ENCODE measurements at places on chromosomes 12 and 14.
A peak's percentile ranks its signal among the peaks of the same experiment; 100 is the strongest.

- DNase-seq, result no peak
Measured at GRCh38 chr12:18955594-18955993, 173.9 kb upstream of the PLEKHA5 start.

GRCh38 chr14:105201925-105202513, 20.9 kb upstream of the NUDT14 start:
- DNase-seq, result peak; percentile 11

DNA sequence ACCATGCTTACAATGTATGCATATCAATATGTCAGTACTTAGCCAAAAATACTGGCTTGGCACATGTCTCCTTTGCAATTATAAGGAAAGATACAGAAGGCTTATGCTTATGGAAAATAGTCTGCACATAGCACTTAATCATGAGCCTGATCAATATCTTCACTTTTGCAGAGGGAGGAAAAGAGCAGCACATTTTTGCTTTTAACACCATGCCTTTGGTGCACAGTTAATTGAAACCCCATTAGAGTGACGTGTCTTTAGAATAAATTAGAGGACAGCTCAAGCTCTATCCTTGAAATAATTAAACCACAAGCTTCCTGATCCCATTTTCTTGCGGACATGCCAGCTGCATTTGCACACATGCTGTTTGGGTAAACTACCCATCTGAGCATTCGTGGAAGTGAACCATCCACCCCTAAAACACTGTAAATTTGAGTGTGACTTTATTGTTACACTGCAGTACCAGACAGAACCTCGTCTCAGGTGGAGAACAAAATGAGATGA, 839.9 kb upstream of the MGAT4C start:
- DNase-seq, result no peak

GRCh38 chr12:133236144-133236543, 467 bp upstream of the ANHX start:
- DNase-seq, result no peak

DNA sequence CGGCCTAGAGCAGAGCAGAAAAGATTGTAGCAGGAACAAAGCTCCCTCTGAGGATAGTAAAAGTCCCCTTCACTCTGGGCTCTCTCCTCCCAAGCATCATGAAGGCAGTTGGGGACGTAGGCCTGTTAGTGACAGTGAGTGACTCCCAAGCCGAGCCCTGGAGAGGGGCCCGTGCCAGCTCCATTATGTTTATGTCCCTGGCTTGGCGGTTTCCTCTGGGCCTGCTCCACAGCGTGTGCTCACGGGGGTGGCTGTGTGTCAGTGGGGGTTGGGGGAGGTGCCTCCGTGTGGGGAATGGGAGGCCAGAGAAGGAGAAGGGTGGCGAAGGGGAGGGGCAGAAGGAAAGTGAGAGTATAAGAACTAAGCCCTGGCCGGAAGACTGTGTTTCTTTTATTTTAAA, 170.0 kb upstream of the VASH1 start:
- DNase-seq, result no peak

GRCh38 chr12:122399592-122400373, 22.7 kb downstream of the CLIP1 start:
- peak; percentile 66 for DNase-seq
